ENCODE measurements at places on chromosomes 4 and X.
A peak's percentile ranks its signal among the peaks of the same experiment; 100 is the strongest.

DNA sequence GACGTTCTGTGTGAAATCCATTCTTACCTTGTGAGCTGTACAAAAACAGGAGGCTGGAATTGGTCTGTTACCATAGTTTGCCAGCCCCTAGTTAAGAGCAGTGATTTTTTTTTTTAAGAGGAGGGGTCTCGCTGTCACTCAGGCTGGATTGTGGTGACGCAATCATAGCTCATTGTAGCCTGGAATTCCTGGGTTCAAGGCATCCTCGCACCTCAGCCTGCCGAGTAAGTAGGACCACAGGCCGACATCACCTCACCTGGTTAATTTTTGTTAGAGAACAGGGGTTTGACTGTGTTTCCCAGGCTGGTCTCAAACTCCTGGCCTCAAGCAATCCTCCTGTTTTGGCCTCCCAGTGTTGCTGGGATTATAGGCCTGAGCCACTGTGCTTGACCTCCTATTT, 7.5 kb downstream of the USP9X start:
- DNase-seq = no peak

DNA sequence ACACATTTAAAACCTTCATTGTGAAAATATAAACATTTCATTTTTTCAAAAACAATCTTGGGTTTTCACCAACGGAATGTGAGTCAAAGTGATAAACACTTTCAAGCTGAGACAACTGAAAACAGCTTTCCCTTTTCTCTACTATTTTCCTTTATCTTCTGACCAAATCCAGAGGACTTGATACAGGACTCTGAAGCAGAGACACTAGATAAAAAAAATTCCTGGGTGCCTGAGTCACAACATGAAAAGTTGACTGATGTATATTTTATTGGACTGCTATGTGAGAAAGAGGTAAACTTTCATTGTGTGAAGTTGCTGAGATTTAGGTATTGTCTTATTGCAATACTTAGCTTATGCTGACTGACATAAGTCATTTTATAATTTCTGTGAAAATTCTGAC, 411.2 kb downstream of the SPOCK3 start:
- DNase-seq = no peak

DNA sequence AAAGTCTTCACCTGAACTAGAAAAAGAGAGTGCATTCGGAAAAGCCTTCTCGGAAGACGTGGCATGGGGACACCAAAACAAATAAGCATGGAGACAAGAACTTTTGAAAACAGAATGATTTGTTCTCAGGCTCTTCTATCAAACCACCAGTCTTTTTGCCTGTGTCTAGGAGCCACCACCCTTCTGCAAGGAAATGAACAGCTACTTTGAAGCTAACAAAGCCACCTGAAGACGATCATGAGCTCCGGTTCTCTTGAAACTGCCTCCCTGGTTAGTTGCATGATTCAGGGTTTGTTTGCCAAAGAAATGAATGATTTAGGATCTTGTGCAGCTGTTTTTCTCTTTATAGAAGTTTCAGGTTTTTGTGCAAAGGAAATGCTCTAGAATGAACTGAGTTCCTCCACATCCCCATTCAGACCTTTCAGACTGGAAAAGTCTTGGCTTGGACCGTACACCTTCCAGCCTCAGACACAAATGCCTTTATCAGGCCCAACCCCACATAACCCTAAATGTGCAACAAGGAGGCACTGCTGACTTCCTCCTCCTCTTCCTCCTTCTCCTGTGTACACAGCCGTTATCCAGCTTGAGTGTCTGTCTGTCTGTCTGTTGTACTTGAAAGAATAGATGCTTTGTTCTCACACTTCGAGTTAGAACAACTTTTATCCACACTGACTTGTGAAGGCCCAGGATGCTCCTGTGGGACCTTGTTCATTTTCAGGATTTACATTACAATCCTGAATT, 334.8 kb upstream of the KLF3 start:
- peak; percentile 16 for DNase-seq

GRCh38 chr4:106426069-106426468, 57.5 kb upstream of the GIMD1 start:
- no peak for DNase-seq

- no peak for DNase-seq
These were observed 67.0 kb upstream of the CXCL13 start for GRCh38 chr4:77538574-77539157.

DNA sequence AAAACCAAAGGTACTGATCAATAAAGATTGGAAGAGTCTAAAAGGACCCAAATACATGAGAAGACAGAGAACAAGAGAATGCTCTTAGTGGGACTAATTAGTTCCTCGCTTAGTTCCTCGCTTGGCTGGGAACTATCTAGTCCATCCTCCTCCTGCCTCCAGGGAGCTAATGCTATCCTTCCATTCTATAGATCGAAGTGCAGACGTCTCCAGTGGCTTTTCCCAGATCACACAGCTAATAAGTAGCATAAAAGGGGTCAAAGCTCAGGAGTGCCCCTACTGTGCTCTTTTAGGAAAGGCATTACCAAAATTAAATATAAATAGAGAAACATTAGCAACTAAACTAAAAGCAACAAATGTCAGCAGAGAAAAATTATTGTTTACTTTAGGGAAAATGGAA, 42.3 kb upstream of the PPARGC1A start:
- DNase-seq = no peak

DNA sequence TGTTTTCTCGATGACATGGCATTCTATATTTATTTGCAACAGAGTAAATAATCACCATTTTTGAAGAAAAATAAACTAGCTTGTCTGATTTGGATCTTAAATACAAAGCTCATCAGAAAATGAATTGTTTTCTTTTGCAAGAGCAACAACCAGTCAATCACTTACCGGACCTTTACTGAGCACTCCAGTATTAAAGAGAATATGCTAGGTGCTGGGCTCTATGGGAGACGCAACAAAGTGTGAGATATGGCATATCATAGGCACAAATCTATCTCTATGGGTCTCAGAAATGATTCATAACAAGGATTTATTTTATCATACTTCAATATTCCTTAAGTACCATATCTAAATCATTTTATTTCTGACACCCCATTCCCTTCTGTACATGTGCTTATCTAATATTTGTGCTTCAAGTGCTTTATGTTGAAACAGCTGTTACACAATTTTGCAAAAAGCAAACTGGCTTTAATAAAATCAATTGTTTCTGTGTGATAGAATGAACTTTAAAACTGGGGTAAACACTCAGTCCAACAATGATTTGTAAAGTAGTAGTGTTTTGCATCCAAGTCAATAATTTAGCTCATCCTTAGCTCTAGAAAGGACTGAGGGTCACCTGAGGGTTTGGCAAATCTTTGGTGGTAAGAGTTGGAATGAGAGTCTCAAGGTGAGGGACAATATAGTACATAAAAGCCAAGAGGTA, 88.4 kb upstream of the SPANXB1 start:
- no peak for DNase-seq

DNA sequence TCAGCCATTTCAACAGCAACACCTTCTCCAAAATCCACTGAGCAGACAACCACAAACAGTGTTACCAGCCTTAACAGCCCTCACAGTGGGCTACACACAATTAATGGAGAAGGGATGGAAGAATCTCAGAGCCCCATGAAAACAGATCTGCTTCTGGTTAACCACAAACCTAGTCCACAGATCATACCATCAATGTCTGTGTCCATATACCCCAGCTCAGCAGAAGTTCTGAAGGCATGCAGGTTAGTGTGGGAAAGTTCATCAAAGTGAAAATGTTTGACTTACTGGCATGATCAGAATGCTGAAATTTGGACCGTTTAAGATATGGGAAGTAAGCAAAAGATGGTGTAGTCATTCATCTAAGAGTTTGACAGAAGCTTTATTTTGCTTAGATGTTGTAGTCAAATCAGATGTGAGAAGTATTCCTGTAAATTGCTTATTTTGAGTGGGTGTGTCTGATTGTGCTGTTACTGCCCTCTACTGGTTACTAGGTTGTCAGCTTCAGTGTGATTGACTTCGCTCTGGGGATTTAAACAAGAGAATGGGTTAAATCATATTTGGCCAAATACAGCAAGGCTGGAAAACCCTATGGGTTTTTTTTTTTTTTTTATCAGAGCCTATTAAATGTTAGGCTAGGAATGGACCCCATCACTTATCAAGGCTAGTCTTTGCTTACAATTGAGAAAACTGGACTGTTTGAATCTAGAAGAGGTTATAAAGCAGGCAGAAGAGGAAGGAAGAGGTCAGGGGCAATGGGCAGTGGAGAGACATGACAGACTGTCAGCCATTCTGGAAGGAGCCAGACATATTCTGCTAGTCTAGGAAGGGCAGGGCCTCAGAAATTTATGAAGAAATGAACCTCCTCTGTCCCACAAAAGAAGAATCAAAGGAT, 130.3 kb downstream of the DIPK2B start:
- DNase-seq = peak; percentile 28

GRCh38 chrX:116142976-116143375, 27.6 kb upstream of the AGTR2 start:
- DNase-seq = no peak

GRCh38 chrX:38694394-38694793, 106.9 kb upstream of the MID1IP1 start:
- peak; percentile 19 for DNase-seq

DNA sequence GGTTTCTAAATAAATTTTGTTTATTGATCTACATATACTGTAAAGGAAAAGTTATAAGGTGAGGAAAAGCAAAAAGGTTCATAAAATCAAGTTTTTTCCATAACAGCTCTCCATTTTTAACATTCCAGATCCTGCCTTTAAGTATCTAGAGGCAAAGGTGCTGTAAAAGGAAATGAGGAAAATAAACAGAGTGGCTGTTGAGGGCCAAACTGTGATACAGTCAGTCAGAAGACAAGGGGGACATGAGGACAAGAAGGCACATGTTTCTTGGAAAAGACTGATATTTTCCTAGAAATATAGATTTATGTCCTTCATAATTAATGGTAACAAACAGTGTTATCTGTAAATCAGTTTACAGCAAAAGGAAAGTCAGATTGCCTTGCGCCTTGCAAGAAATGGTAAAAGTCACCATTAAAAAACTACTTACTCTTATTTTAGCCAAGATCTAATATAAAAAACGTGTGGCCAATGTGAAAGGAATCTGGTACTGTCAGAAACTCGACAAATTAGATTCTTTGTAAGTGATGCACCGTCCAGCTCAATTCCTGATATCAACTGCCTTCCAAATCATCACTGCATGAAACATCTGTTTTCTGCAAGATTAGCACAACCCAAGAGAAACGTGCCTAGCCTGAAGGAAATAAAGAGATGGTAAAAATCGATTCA, 34.0 kb upstream of the VEGFD start:
- no peak for DNase-seq

- no peak for DNase-seq
These were observed 25.1 kb upstream of the PRDM8 start for GRCh38 chr4:80172203-80172602.

DNA sequence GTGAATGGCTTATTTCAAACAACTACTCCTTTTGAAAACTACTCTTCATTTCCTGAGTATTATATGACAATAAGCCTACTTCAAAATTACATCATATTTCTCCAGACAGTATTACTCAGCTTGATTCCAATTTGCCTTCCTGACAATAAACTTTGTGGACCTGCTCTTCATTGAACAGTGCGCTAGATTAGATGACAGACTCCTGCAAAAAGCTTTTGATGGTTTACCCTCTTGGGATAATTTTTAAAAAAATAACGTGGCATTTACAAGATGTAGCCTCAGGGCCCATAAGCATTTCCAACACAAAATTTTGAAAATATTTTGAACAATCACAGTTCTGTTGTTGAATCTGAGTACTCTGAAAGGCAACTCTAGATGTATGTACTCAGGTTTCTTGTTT, 25.9 kb downstream of the MGAT4D start:
- no peak for DNase-seq

DNA sequence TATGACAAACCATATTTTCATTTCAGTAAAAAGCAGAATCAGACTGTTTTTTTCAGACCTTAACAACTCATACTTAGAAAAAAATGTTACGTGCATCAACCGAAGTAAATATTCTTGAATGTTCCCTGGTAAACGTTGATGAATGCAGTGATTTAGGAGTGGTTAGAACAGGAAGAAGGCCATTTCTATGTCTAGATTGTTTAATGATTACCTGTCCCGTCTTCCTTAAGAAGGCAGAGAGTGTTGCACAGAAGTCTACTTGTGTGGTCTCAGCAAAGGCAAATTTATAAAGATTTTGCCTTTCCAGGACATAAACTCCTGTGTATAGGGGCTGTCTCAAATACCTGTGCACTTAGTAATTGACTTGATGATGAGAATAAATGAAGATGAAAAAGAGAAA, 134.5 kb downstream of the MGST2 start:
- DNase-seq = no peak

GRCh38 chr4:110915301-110915700, 292.4 kb upstream of the PITX2 start:
- no peak for DNase-seq

All from GDM1 (cell line).